ENCODE measurements at places on chromosomes 6 and 20.

GRCh38 chr20:16273812-16274555 is 299.3 kb downstream of the KIF16B start:
- DNase-seq, result no peak

GRCh38 chr6:133547136-133547535 is 306.0 kb downstream of the EYA4 start:
- DNase-seq, result no peak

DNA sequence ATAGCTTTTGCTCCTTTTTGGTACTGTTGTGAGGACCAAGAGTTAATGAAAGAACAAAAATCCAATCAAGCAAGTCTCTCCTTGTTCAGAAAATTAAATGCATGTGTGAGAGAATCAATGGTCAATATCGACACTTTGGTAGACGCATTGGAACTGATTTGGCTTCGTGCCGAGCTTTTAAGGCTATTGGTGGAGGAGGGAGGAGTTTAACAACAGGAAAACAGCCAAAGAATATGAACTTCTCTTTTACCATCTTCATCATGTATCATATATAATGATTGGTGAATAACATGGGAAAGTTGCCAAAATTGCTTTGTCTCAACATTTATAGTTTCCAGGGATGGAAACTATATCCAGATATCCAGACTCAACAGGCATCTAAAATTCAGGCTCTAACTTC is 266.5 kb upstream of the CITED2 start:
- no peak for DNase-seq

DNA sequence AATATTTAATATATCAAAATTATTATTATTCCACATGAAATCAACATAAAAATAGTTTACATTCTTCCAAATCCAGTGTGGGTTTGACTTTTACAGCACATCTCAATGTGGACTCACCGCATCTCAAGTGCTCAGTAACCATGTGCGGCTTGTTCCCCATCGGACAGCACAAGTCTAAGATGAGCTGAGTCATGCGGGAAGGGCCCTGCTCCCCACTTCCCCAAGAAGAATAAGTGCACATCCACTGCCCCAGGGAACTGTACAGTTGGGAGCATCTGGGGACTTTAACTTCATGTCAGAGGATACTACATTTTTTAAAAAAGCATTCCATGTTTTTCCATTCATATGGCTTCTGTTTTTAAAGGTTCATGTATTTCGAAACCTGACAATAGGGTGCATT is 325.6 kb downstream of the BTBD3 start:
- DNase-seq, result no peak

GRCh38 chr6:15823838-15824414 is 161.1 kb upstream of the DTNBP1 start:
- DNase-seq, result no peak

DNA sequence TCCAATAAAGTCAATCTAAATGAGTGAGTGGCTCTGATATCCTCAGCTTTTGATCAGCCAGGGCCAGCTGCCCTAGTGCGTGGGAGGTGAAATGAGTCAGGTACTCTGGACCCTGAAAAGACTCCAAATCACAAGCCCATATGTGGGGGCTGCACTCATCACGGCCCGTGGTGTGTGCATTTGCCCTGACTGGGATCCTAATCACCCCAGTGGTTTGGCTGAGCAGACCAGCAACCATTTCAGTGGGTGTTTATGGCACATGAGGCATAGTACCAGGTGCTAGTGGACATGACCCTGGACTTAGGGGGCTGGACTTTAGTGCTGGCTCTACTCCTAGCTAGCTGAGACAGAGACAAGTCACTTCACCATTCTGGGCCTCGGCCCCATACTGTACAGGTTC is 39.4 kb downstream of the SCML4 start:
- DNase-seq, result no peak

GRCh38 chr20:39823224-39823623 is 861.1 kb downstream of the DHX35 start:
- no peak for DNase-seq

GRCh38 chr6:4935486-4935885 is 68.4 kb downstream of the RPP40 start:
- no peak for DNase-seq

DNA sequence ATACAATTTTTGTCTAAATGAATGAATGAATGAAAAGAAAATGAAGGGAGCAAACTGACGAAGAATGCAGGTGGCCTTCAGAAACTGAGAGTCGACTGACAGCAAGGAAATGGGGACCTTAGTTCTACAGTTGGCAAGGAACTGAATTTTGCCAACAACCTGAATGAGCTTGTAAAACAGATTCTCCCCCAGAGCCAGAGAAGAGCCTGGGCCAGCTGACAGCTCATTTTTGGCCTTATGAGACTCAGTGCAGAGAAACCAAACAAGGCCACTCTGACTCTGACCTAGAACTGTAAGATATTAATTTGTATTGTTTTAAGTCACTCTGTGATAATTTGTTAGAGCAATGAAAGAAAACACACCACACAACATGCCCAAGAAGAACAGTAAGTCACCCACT is 21.8 kb downstream of the MAN1A1 start:
- no peak for DNase-seq

- no peak for DNase-seq
Observed at GRCh38 chr6:25963426-25964123, 973 bp downstream of the TRIM38 start.

DNA sequence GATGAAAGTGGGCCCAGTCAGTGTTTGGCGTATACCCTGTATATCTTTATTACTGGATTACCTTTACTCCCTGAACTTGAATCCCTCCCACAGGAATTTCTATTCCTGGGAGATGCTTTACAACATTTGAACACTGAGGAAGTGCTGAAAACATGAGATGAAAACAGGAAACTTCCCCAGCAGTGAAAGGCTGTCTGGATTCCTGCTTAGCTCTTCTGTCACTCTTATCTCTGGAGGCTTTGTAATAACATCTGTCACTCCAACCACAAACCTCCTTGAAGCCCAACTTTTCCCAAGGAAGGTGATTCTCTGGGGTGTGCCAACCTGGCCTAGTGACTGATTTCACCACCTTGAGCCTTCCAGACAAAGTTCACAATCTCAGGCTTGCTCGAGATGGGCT is 264.5 kb upstream of the BMP2 start:
- no peak for DNase-seq

GRCh38 chr6:149209871-149210775 is 107.4 kb upstream of the TAB2 start:
- no peak for DNase-seq

DNA sequence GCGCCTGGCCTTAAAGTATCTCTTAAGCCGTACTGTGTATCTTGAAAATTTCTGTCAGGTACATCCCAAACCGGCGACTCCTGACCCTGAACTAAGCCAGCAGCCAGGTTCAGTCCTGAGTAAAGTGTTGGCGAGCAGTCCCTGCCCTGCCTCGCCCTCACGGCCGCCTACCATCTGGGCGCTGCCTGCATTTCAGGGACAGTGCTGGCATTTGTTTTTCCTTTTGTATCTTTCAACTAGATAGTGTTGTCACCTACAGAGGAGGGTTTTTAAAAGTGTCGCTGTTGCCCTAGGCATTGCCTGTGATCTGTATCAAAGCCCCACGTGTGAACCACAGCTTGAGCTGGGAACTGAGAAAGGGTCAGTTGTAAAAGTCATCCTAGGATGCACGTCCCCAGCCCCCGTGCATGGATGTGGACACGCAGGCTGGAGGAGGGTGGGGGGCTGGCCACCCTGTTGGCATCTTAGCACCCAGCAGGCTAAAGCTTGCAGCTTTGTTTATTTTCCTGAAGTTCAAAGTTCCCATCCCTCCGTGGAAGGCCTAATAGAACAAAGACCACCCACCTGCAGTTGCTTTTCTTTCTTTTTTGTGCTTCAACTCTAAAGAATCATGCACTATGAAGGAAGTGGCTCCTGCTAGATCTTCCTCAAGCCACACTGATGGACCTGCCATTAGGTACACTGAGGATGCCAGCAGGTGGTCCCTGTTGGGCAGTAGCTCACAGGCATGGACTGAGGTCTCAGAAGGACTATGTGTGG is 136.8 kb downstream of the ZDHHC14 start:
- DNase-seq, result no peak

DNA sequence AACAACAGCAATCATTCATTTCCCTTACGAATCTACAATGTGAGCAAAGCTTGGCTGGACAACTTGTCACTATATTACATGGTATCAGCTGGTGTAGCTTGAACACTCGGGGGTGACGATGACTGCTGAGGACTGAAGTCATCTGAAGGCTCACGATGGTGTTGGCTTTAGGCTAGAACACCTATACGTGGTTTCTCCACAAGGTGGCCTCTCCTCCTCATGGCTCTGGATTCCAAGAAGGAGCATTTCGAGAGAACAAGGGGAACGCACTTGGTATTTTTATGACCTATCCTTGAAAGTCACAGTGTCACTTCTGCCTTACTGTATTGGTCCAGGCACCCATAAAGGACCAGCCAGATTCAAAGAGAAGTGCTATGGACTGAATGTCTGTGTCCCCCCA is 37.5 kb upstream of the ADGRF1 start:
- DNase-seq, result no peak

- DNase-seq, result no peak
Observed at GRCh38 chr6:168712993-168713392, 272.0 kb downstream of the SMOC2 start.

DNA sequence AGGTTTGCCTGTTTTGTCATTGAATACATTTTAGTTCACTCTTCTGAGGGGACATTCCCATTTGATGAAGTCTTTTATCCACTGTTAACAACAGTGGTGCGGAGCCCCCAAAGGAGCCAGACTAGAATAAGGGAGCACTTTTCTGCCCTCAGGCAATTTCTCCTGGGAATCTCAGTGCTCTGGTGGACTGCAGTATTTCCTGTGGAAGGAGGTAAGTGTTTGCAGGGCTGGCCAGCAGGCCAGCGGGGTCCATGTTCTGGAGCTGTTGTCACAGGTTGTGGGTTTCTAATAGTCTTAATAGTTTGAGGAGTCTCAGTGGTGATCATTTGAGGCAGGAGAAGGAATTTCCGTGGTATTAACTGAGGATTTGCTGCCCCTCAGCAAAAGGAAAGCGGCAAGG is 83.5 kb downstream of the ASXL1 start:
- DNase-seq, result no peak

DNA sequence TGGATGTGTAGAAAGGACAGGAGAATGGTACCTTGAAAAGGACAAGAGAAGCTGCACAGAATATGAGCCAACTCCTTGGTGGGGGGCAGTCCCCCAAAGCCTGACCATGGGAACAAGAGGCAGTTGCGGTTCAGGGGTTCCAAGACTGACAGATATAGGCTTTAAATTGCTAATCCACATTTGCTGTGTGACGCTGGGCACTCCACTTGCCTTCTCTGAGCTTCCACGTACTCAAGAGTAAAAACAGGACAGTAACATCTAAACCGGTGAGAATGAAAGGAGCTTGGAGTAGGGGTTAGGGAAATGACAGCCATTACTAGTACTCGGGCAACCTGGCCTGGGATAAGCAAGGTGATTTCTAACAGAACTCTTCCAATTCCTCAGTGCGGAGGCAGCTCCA is 57.9 kb upstream of the LRFN2 start:
- DNase-seq, result no peak

- DNase-seq, result no peak
Observed at GRCh38 chr6:150631283-150631983, 31.7 kb downstream of the PLEKHG1 start.

- DNase-seq, result no peak
Observed at GRCh38 chr6:166377721-166378120, 5.0 kb downstream of the MPC1 start.

DNA sequence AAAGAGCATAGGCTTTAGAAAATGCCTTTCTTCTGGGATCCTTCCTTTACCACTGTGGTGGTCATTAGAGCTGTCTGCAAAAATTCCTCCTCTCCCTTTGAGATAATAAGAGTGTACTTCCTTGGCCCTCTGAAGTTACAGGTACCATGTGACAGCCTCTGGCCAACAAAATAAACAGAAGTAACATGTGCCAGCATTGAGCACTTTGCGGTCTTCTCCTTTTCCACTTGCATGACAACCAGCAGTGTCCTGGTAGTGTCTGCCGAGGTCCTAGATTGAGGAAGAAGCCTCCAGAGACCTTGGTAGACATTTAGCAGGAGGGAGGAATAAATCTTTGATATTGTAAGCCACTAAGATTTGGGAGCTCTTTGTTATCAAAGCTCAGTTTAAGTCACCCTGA is 87.5 kb upstream of the ARID1B start:
- no peak for DNase-seq

DNA sequence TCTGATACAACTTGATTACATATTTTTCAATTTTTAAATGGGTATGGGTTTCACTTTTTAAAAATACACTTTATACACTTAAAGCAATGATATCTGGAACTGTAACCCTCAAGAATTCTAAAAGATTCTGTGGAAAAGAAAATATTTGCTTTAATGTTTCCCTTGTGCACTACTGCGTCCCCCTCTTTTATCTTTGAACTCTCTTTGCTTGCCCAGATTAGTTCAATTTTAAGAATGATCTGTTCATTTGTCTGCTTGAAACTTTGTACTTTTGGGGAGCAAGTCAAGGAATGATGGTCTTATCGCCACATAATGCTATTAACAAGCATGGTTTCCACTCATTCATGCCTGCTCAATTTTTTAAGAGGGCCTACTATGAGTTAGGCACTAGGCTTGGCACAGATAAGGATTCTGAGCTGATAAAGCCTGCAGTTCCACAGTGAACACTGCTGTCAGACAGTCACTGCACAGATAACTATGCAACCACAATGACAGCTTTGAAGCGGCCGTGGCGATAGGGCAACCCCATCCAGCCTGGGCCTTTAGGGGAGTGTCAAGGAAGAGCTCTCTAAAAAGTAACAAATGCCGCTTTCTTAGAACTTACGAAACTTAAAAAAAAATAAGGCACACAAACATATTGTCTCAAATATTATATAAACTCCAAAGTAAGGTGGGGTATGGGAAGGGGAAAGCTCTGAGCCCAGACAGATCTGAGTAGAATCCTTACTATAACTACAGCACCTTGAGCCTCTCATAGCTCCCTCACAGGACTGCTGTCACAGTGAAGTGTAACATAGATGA is 29.7 kb downstream of the FYN start:
- DNase-seq, result peak; percentile 35

- no peak for DNase-seq
Observed at GRCh38 chr6:140980265-140980887, 1152.3 kb upstream of the GJE1 start.

DNA sequence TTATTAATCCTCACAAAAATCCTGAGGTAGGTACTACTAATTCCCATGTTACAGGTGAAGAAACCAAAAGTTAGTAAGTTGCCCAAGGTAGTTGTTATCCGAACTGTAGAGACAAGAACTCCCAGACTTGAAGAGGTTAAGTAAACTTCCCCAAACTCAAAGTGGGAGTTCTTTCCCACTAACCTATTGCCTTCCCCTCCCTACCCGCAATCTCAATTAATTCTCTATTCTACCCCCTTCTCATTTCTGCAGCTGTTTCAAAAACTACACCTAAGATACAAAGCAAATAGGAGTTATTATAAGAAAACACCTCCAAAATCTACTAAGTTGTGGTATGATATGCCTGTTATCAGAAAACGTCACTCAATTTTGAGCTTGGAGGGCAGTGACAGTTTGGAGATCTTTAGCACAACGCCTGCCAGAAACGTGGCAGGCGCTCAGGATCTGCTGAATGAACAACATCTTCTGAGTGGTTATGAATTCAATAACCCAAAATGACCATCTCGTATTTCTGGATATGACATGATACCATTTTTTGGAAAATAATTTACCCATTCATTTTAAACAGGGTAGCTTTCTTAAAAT is 7.1 kb downstream of the CSNK2A1 start:
- no peak for DNase-seq

Measured in T-helper 1 cell (primary cell).